ENCODE measurements at places on chromosomes 1 and 21.

DNA sequence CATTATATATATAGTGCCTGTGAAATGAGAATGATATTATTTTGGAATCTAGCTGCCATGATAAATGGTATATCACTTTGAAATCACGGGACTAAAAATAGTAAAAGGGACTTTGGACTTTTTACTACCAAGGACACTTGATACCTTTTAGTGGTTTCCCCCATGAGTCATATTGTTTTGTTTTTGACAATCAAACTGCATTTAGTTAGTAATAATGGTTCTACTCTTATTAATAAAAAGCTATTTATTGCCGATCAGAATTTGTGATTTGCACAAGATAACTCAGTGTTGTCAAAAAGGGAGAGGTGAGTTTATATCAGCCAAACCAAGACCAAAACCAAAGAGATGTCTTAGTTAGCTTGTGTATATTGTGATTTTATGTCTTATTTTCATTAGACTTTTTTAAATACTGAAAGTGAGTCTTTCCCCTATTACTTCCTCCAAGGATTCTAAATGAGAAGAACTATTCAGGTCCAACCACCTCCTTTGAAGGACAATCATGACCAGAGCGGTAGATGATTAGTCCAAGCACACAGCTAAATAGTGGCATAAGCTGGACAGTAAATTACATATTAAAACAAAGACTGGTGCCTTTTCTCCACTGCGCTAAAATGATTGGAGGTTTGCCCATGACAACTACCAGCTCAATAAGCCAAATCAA, 281.7 kb upstream of the ESRRG start:
- DNase-seq: no peak

DNA sequence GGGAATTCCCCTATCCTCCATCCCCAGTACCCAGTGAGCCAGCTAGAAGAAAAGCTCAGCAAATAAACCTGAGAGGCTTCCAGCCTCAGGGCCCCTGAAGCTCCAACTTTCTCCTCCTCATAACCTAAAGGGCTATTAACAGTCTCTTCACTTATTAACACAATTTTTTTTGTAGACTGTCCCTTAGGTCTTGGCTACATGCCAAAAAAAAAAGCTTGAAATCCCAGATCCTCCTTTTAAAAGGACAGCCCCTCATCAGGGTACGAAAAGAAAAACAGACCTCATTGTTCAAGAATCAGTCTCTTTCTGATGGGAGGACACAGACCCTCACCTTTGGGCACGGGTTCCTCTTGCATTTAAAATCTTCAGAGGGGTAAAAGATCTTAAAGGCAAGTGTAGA, 72.8 kb upstream of the CD1D start:
- no peak for DNase-seq

GRCh38 chr21:38734646-38735365, 70.9 kb upstream of the ETS2 start:
- no peak for DNase-seq

DNA sequence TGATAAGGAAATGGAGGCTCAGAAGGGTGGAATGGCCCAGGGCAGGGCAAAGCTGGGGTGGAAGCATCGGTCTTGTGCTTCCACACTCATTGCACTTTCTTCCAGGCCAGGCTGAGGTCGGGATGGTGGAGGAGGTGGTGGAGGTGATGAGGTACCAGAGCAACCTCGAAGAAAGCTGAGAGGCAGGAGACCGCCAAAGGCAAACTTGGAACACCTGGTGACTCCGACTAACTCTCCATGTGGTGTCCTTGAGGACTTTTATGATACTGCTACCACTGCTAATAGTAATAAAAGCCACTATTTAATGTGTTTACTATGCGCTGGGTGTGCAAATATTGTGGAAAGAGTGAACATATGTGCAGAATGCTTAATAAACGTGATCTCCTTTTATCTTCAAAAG, 16.9 kb upstream of the BTG2 start:
- no peak for DNase-seq

- no peak for DNase-seq
Measured at GRCh38 chr1:212518188-212519054, 85.7 kb downstream of the NENF start.

DNA sequence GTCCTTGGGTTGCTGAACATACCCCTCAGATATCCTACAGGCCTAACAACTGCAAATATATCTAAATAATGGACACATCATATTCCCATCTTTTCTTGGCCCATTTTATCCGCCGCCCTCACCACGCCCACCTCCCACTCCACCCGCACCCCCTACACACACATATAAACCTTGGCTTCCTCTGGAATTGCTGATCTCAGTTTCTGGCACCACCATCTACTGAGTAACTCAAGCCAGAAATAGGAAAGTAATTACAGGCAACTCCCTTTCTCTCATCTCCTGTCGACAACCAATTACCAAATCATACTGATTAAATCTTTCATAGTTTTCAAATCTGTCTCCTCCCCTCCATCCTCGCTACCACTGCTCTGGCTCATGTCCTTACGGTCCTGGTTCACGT, 4.7 kb downstream of the RGS8 start:
- DNase-seq: no peak

DNA sequence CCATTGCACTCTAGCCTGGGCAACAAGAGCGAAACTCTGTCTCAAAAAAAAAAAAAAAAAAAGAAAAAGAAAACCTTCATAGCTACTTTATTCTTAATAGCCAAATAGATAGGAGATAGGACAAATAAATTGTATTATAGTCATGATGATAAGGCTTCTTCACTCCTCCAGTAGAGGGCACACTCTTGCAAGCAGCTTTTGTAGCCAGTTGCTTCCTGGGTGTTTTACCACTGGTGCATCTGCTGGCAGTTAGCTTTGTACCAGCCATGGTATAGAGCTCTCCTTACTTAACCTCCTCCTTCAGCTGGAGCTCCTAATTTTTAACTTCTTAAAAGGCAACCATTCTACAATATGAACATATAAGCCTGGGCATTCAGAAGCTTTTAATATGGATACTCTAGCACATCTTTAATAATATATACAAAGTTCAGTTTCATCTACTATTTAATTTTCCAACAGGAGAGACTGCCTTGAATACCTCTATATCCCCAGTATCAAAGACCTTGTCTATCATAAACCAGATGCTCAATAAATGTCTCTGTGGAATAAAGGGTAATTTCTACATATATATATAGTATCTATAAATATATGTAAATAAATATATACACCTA, 35.8 kb downstream of the EVI5 start:
- DNase-seq: no peak

DNA sequence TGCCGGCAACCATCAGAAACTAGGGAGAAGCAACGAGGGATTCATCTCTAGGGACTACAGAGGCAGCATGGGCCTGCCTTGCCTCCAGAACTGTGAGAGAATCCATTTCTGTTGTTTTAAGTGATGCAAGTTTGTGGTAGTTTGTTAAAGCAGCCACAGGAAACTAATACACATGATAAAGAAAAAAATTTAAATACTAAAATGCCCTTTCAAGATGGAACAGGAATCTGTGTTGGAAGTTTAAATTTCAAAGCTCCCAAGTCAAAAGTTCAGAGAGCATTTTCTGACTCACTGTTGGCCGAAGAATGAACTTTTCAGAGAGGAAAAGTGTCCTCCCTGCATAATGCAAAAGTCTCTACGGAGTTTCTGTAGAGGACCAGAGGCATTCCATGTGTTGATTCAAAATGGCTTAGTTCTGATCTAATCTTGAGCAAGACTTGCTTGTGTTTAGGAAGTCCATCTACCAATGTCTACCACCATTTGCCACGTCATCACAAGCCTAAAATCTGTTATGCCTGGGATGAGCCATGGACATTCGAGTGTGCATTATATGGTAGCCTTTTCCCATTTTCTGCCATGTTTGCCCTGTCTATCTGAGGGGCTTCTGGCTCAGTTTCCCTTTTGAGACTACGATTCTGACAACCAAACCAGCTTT, 22.4 kb upstream of the ARHGAP29 start:
- DNase-seq: no peak

DNA sequence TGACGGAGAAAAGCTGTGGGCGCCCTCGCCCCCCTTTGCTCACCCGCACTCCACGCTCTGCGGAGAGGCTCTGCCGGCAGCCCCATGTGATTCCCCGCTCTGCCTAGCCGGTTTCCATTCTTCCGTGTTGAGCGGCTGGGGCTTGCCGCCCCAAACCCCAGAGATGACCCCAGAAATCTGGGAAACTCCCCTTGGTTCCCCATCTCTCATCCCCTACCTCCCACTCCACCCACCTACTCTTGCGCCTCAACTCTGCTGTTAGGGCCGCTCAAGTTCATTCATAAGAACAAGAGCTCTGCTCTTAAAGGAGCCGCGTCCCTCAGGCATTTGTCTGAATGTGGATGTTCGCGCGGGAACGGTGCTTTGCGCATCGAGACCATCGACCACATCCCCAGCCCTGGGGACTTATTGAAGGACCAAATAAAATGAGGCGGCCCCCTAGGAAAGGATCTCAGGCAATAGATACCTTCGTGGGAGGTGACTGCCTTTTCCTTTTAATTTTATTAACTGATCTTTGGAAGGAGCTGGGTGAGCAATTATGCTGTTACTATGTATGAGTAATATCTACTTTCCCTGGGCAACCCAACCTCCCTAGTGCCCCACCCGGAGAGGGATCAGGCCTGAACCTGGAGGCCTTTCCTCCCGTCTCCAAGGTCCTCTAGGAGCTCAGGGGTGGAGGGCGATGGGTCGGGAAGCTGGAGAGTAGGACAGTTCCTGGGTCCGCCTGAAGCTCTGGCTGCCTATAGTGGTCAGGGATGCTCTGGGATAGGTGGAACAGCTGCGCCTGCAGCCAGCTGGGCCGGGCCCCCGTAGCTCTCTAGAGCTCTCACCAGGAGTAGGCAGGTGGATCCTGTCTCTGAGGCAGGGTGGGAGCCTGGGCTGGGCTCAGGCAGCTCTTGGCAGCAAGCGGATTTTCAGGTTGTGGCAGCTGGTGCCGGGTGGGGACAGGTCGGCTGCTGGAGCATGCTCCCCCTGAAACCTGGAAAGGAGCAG, 898 bp downstream of the MFSD2A start:
- no peak for DNase-seq

GRCh38 chr1:224381880-224382548, 25.3 kb downstream of the CNIH4 start:
- DNase-seq: no peak

GRCh38 chr21:14318578-14318977, 64.4 kb downstream of the HSPA13 start:
- DNase-seq: no peak

DNA sequence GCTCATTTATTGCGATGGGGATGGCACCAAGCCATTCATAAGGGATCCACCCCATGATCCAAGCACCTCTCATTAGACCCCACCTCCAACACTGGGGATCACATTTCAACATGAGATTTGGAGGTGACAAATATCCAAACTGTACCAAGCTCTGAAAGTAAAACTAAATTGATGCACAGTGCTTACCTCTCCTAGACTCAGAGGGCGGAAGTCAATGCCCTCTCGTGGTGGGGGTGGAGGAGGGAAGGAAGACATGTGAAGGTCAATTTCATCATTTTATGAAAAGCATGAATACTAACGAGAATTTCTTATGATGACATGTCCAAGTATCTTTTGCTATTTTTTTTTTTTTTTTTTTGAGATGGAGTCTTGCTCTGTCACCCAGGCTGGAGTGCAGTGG, 120.0 kb downstream of the PGBD5 start:
- DNase-seq: no peak

- no peak for DNase-seq
Measured at GRCh38 chr1:231681006-231681405, 54.4 kb downstream of the DISC1 start.

DNA sequence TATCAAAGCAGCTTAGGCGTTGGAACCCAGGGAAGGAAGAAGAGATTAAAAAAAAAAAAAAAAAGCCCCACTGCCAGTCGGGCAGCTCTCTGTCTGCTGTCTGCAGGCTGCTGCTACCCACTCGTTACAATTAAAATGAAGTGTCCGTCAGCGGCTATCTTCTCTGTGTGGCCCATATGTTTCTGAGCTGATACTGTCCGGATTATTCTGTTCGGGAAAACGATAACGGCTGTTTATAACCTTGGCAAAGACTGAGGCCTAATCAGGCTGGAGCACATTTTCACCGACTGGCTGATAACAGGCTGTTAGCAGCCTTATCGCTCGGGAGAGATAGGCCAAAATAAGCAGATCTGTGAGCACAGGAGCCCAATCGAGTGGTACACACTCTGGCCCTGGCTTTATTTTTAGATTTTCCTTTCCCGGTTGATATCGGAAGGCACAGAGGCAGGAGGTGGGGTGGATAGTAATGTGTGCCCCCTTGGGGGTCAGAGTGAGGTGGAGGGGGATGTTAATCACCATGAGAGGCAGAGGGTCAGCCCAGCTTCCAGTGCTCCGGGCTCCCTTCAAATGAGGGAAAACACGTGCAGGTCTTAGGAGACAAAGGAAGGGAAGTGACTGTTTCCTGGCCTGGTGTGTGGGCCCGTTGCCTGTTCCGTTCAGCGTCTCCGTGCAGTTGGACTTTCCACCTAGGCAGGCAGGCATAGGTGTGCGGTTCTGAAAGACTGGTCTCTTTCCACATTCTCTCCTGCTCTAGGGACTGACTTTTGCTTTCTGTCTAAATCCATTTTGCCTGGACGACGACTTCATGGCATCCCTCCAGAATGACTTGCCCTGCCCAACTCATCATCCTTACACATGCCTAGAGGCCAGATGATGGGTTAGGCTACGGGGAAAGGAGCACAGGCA, 153.4 kb downstream of the PBX1 start:
- no peak for DNase-seq

DNA sequence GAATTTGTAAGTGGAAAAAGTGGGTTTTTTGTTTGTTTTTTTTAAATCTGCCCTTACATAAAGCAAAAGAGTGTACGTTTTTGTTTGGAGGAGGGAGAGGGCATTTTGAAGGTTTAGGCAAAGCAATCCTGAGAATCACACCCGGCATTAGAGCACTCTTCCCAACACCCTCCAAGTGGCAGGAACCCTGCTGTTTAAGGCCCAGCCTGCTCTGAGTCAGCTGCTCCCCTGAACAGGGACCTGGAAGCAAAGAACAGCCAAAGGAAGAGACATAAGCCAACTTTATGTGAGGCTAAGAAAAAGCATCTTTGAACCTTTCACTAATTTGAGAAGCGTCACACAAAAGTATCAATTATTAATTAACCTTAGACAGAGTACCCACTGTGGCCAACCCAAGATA, 16.9 kb downstream of the MTFR1L start:
- no peak for DNase-seq

Data from omental fat pad (tissue), 4 donors.